Myocyte (in vitro differentiated cells): ENCODE measurements at places on chromosomes 11 and 22.

DNA sequence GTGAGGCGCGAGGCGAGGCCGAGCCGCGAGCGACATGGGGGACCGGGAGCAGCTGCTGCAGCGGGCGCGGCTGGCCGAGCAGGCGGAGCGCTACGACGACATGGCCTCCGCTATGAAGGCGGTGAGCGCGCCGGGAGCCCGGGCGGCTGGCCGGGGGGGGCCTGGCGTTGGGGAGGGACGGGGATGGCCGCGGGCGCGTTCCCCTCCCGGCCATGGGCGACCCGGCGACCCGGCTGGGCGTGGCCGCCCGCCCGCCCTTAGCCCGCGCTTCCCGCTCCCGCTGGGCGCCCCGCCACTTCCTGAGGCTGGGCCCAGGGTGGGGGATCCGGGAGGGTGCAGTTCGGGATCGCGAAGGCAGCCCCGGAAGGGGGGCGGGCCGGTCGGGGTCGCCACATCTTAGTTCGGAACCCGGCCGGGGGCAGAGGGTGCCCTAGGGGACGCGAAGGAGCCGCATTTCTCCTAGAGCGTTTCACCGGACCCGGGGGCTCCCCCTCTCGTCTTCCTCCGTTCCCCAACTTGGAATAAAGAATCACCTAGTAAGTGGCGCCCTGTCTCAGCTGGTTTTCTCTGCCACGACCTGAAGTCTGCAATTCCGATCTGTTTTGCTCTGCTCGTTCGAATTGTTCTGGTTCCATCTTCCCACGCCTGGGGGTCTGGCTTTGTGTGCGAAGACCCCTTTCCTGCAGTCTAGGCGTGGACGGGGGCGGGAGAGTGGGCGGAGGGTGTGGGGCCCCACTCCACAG lies 536 bp downstream of the YWHAH start:
- no peak for DNase-seq

GRCh38 chr22:39245130-39246039 lies 603 bp upstream of the PDGFB start:
- DNase-seq: no peak

- DNase-seq: peak; percentile 55
These were observed 19.2 kb downstream of the FAM118A start for GRCh38 chr22:45328822-45329529.

DNA sequence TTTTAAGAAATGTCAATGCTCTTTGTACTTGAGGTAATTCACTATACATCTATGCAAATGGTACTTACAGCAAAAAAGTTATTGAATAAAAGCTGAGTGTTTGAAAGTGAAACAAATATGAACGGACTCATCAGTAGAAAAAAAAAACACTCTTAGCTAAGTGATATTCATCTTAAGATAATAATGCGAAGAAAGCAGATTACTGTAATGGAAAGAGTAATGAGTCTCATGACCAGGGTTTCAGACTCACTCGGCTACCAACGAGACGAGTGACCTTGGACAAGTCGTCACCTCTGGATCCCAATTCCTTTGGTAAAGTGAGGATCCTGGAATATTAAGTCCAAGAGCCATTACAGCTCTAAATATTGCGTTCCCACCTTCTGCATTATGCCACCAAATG lies 57.0 kb downstream of the PACSIN2 start:
- DNase-seq: no peak

DNA sequence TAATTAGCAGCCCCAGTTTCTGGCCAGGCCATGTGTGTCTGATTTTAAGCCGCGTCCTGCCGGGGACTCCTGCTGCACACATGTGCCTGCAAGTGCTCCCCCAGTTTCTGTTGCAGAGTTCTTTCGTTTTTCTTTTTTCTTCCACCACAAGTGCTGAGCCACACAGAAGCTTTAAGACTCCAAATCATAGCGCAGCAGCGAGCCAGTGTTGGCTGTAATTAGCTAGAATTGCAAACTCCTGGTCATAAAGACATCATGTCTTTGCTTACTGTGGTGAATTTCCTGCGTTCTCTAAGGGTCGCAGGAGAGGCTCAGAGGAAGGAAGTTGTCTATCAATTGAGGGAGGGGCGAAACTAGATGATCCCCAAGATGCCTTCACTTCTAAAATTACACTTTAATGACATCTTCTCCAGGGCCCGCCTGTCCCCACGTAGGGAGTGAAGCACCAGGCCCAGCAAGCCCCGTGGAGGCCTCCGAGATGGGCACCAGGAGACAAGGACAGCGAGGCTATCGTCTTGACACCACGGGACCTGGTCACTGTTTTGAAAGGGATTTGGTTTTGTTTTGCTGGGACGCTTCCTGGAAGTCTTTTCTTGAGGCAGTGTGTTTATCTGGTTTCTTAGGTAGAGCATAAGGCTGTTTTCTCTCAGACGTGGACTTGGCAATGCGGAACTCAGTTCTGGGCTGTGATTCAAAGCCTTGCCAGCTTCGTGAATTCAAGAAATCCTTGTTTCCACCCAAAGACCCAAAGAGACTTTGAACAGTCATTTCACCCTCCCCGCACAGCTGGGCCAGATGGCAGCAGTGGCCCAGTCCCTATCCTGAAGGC lies 71.8 kb downstream of the UBASH3B start:
- no peak for DNase-seq

DNA sequence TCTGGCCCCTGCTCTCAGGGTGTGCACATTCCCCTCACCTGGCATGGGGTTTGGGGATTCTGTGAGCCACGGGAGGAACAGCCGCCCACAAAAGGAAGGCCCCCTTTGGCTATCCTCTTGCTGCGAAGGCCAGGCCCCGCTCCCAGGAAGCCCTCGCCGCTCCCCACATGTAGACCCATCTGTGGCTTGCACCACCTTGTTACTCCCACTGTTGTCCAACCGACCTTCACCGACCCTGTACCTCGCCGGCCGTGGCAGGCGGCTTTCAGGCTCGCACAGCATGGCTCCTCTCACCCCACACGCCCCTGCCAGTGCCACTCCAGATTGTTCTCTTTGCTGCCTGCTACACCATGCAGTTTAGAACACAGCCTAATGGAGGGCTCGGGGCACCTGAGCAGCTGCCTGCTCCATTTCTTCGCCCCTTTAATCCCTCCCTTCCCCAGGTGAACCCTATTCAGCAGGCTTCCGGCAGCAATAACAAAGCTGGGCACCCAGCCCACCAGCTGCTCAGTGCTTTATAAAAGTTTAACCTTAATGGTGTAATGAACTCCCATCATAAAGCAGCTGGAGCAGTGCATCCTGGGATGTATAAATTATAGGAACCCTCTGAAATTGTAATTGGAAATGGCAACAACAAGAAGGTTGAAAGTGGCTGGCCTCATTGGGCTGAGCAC lies 10.7 kb downstream of the DAGLA start:
- DNase-seq: no peak

DNA sequence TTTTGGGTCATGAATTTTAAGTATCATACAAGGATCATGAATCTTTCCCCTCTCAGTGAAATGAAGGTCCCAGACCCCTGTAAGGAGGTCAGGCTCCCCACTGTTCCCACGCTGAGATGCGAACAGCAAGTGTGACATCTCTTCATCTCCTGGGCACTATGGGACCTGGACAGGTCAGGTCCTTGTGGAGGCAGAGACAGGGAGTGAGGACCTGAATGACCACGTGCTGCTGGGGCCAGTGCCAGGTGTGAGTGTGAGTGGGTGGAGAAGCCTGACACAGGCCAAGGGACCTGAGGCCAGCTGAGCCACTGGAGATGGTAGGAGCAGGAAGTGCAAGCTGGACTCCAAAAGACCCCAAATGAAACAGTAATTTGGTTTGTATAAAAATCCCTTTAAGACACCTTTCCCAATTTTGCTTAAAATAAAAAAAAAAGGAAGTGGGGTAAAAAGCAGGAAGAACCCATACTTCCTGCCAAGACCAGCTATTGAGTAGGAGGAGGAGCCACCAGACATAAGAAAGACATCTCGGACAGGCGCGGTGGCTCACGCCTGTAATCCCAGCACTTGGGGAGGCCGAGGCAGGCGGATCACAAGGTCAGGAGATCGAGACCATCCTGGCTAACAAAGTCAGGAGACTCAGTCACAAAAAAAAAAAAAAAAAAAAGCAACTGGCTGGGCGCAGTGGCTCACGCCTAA lies 35.4 kb upstream of the SERPIND1 start:
- no peak for DNase-seq

GRCh38 chr11:44988111-44988510 lies 37.4 kb upstream of the TP53I11 start:
- no peak for DNase-seq

DNA sequence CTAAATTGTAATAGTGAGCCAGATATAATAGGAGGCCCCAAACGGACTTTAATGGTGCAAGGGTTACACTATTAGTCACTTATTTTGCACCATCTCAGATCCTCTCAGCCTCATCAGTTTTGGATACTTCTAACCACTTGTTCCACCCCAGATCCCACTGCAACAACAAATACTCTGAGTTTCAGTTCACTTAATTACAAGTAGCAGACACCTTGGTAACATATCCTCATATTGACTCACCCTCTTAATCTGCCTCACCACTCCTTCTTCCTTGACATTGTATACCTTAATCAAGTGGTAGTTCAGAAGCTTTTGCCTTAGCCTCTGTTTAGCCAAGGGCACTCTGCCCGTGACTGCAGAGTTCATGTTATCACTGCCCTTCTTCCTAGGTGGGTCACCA lies 256.1 kb upstream of the UBASH3B start:
- no peak for DNase-seq

GRCh38 chr22:50456466-50457234 lies 18.2 kb downstream of the SBF1 start:
- no peak for DNase-seq

DNA sequence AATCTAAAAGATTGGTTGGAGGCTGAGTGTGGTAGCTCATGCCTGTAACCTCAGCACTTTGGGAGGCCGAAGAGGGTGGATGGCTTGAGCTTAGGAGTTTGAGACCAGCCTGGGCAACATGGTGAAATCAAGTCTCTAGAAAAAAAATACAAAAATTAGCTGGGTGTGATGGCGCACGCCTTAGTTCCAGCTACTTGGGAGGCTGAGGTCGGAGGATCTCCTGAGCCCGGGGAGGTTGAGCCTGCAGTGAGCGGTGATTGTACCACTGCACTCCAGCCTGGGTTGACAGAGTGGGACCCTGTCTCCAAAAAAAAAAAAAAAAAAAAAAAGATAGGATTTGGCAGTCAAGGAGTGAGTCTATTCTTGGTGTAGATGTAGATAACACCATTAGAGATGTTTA lies 10.6 kb downstream of the FOLR1 start:
- no peak for DNase-seq

DNA sequence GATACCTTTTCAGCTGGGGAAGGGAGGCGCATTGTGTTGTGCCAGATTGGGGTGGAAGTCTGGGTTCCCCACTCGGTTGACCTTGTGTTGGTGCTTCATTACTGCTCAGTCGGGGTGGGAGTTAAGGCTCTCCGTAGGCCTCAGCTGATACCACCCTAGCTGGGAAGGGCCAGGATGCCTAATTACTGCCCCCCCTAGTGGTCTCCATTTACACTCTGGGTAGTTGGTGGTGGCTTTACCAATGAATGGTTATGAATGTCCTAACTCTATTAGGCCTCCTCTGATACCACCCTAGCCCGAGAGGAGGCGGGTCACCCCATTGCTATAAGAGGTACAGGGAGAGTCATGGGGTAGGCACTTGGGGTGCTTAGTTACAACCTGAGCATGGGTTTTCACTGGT lies 27.5 kb upstream of the HIKESHI start:
- no peak for DNase-seq

GRCh38 chr11:11119917-11120316 lies 233.1 kb downstream of the CSNK2A3 start:
- DNase-seq: no peak

- peak; percentile 78 for DNase-seq
These were observed 63.5 kb upstream of the CAPRIN1 start for GRCh38 chr11:33987975-33988580.

DNA sequence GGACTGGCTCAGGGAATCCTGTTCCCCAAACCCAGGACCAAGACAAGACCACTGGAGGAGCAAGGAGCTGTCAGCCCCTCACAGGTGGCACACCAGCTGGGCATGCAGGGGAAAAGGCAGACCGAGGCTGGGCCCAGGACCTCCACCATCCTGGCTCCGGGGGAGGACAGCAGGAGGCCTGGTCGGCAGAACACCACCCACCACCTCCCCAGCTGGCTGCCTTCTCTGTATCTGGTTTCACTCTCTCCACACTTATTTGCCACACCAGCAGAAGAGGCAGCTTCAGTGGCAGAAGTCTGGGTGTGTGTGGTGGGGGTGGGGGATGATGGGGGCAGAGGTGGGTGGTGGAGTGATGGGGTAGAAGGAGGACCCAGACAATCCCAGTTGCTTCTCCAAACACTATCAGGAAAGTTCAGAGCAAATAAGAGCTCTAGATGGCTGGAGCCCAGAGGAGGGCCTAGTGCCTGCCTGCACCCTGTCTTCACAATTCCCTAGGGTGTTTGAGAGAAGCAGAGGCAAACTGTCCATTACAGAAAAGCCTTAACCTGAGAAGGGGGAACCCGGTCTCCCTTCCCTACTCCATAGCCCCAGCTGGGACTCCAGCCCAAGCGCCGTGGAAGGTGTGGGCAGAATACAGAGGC lies 51.9 kb upstream of the CDON start:
- DNase-seq: peak; percentile 85

DNA sequence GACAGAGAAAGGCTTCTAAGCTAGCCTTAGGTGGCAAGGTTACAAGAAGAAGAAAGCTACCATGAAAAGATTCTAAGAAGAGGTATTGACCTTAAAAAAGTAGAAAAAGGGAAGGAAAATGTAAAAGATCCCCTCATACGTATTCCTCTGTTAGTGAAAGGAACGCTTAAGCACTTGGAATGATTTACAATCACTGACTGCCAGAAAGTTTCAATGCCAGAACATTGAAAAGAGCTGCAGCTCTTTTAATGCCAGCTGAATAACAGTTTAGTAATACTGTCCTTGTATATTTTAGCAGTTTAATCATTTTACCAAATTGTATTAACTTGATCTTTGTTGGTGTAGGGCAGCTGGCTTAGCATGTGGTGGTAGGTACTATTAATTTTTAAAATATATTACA lies 650.7 kb downstream of the FAM181B start:
- no peak for DNase-seq

DNA sequence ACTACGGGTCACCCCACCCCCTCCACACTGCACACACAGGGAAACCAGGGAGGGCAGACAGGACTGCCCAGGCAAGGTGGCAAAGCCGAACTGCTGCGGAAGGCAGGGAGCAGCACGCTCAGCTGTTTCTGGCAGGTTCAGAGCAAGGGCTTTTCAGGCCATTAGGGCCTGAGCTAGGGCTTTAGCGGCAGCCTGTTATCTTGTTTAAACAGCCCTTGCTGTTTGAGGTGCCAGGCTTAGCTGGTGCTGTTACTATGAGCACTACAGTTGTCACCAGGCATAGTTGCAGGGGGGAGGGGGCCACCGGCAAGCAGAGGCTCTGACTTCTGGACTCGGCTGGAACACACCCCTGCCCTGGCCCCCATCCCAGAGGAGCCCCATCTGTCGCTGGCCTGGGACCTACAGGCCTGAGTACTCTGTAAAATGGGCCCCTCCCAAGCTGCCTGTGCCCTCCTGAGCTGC lies 34.9 kb downstream of the RSPH14 start:
- DNase-seq: peak; percentile 74

- DNase-seq: no peak
These were observed 289.9 kb downstream of the TENM4 start for GRCh38 chr11:79150966-79151365.

DNA sequence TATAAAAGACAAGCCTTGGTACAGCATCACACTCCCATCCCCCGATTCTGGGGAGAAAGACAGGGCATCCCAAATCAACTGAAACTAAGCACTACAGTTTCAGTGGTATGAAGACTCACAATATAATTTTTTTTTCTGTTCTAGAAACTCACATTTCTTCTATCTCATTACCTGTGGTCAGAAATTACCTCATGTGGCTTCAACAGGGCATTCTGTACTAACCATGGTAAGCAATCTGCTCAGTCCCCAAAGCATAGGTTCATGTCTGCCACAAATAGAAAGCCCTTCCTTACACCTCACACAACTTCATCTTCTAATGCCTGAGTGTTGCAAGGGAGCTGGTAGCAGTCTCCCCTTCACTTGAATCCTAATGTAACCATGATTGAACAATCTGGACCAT lies 147.4 kb upstream of the POU2AF2 start:
- DNase-seq: no peak
